ENCODE measurements at places on chromosomes 4 and X.

DNA sequence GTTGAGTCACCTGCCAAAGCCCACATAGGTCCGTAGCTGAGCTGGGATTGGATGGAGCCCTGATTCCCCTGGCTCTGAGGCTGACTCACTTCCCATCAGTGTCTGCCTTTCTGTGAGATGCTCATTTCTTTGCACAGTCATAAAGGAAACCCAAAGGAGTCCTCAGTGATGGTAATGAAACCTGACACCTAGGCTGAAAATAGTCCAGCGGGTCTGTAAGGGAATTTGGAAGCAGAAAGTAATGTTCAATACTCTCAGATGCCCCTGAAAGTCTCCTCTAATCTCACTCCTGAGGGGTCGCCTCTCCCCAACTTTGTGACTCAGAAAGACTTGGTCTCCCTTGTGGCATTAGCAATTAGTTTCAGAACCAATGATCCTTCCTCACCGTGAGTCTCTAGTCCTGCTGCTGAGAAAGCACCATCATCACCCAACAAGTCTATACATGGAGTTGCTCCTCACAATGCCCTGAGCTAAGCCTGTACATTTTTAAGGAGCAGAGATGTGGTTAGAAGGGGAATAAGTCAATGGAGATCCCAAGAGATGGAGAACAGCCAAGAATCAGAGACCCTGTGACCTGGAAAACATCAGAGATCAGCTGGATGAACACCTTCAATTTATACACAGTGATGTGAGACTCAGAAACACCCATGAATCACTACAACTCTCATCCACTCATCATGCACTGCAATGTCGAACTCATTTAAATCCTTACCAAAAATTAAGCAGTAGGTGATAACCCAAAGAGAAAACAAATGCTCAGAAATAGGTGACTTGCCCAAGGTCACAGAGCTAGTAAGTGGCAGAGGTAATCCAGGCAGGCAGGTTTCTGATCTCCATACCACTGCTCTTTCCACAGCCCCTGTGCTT, 219.0 kb upstream of the CPEB2 start:
- no peak for DNase-seq

DNA sequence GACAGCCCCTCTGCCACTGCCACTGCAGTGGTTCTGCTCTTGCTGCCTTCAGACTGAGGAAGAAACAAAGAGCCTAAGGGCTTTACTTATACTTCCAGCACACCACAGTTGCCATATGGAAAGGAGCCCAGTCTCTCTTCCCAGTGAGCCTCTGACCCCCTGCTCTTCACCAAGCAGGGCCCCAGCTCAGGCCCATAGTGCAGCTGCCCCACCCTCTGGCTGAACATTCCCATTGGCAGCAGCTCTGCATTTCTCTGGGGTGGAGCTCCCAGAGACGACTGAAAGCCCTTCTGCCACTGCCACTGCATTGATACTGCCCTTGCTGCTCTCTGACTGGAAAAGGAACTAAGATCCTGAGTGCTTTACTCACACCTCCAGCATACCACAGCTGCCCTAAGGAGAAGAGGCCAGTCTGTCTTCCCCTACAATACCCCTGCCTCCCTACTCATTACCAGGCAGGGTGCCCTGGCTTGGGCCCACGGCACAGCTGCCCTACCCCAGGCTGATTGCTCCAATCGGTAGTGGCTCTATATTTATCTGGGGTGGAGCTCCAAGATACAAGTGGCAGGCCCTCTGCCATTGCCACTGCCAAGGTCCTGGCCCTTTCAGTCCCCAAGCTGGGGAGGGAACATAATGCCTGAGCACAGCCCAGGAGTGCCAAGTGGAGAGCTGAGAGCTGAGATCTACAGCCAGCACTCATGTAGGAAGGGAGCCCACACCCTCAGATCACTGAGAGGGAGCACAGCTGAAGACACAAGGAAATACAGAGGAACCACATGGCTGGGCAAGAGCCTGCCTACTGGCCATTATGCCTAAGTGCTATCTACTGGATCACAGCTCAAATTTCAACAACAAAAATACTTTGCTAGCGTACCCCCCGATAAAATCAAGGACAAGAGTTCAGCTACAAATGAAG, 36.0 kb downstream of the AWAT2 start:
- DNase-seq = no peak

- no peak for DNase-seq
Observed at GRCh38 chr4:27714073-27714472, 853.4 kb downstream of the STIM2 start.

GRCh38 chr4:43456383-43456782, 563.9 kb downstream of the GRXCR1 start:
- DNase-seq = no peak

DNA sequence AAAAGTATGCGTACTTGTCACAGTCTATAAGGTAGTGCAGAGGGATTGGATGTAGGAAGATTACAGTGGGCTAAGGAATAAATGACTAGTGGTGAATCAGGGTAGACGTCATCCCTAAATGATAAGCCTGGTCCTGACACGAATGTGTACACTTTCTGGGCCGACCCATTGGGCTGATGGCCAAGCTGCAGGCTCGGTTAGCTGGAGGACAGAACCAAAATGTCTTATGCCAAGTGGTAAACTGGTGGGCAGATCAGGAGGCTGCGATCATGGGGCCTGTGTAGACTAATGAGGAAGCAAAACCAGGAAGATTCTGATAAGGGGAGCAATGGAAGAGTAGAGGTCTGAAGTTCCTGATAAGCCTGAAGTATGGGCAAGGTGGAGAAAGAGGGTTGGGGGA, 272.8 kb upstream of the GATB start:
- no peak for DNase-seq

DNA sequence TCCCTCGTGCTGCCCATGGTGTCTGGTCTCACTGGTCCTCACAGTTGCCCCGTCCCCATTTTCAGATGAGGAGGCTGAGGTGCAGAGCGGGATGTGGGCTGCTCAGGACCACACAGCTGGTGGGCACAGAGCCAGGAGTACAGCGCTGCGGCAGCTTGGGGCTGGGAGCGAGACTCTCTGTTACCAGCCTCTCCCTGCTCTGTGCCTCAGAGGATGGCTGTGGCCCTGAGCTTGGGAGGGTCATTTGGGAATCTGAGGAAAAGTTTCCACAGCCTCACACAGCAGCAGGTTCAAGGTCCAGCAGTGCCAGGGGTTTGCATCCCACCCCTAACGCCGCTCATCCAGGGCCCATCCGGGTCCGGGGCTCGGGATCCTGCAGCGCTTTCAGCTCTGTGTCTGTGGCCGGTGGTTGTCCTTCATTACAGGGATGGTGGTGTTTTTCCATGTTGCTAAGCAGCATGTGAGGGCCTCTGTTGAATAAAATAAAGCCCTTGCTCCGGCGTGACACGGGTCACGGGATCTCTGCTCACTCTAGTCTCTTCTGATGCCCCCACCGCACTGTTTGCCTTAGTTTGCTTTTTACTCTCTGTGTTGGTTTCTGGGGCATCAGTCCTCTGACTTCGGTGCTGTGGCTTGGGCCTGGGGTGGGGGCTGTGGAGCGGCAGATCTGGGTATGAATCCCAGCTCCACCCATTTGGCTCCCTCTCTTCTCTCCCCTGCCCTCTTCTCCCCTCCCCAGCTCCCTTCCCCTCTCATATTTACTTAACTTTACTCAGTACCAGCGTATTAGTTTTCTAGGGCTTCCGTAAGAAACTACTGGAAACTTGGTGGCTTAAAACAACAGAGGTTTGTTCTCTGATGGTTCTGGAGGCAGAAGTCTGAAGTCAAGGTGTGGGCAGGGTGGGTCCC, 6.5 kb downstream of the WFS1 start:
- DNase-seq = no peak

GRCh38 chr4:39792529-39792928, 94.6 kb downstream of the UBE2K start:
- no peak for DNase-seq

DNA sequence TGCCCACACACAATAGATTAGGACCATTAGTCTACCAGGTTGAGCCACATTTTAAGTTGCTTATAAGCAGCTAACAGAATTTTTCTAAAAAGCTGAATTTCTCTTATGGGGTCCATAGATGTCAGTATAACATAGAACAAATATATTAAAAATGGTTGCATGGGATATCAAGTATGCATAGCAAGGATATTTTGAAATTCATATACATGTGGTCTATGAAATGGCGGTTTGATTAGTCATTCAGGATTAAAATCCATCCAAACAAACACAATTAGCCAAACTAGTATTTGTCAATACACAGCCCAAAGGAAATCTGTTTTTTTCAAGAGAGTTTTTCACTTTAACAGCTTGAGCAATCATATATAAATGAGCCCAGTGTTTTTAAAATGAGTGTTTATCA, 33.5 kb upstream of the AMOT start:
- DNase-seq = no peak

- no peak for DNase-seq
Observed at GRCh38 chr4:185793116-185793485, 18.9 kb downstream of the SORBS2 start.

GRCh38 chr4:18103876-18104605, 82.5 kb upstream of the LCORL start:
- DNase-seq = no peak

DNA sequence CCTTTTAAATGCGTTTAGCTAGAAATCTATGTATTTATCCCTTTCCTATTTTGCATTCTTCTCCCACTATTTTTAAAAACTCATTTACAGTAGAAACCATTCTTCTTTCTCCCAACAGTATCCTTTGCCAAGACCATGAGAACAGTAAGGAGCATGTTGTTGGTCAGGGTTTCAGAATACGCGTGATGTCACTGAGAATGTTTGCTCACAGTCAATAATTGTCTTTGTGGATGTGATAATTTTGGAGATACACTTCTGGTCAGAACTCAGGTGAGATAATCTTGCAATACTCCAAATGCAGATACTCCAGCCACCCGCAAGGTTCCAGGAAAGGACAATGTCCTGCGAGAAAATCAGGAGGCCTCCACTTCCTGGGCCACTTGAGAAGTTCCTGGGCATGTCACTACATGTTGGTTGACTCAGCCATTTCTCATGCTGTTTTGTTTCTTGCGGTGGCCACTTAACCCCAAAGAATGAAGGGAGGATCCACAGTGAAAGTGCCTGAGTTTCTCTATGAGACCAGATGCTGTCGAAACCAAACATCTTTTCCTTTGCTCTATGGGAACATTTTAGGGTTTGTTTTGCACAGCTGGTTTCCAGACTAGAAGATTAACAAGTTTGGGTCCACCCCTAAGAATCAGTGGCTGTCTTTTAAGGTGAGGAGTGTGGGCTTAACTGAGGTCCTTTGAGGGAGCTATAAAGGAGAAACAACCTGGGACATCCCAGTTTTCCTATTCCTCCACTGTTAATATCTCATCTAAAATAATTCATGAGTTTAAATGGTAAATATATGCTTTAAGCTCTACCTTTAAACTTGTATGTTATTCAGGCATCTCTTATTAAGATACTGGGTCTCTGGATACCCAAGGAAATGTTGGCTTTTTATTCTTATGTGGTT, 116.0 kb downstream of the SOWAHB start:
- peak; percentile 90 for DNase-seq

- DNase-seq = no peak
Observed at GRCh38 chr4:40675166-40675565, 45.5 kb upstream of the RBM47 start.

DNA sequence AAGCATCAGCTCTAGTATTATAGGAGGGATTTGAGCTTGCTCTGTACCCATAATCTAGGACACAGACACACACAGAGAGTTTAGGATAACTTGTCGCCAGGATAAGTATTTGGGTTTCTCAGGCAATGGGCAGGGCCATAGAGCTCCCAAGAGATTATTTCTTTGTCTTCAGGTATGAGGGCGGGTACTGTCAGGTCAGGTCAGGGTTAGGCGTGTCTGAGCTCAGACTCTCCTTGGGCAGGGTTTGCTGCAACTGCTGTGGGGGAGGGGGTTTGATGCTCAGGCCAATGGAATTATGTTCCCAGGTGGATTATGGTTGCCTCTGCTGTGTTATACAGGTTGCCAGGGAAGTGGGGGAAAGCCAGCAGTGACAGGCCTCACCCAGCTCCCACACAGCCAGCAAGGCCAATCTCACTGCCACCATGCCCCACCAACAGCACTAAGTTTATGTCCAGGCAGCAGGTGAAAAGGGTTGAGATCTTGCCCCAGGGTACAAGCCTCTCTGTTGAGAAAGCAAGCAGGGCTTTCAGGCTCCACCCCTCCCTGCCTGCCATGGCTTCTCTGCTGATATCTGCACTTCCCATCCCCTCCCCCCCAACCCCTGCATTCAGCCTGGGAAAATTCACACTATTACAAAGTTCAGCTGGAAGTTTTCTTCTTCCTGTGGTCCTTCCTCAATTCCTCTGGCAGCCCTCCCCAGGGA, 101.3 kb downstream of the RRAGB start:
- DNase-seq = no peak

- DNase-seq = no peak
Observed at GRCh38 chrX:136041254-136041812, 56.1 kb downstream of the SLC9A6 start.

GRCh38 chr4:26174027-26174426, 146.8 kb upstream of the RBPJ start:
- DNase-seq = no peak

DNA sequence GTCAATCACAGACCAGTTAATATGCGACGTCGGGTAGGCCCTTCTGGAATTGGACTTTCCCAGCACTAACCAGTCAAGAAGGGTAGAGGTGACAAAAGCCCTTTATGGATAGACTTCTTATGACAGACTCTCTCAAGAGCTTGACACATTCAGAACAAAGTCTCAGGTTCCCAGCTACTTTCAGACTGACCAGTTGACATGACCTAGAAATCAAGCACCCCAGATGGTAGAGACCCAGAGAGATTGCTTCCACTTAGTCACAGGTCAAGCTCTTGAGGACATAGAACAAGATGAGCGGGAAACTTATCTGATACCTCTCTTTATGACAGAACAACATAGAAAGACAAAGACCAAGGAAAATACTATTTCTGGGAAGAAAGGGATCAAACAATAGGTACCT, 21.4 kb upstream of the HERC6 start:
- DNase-seq = no peak

GRCh38 chr4:148170408-148171365, 271.5 kb downstream of the NR3C2 start:
- DNase-seq = no peak

DNA sequence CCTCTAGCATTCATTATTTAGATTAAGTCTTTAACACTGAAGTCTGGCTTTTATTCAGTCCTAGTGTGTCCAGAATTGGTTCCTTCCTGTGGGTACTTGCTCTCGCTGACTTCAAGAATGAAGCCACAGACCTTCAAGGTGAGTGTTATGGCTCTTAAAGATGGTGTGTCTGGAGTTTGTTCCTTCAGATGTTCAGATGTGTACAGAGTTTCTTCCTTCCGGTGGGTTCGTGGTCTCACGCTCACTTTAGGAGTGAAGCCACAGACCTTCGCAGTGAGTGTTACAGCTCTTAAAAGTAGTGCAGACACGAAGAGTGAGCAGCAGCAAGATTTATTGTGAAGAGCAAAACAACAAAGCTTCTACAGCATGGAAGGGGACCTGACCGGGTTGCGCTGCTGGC, 860.6 kb downstream of the STIM2 start:
- DNase-seq = no peak
